GM18507 (cell line): ENCODE measurements at places on chromosomes 1 and 21.

DNA sequence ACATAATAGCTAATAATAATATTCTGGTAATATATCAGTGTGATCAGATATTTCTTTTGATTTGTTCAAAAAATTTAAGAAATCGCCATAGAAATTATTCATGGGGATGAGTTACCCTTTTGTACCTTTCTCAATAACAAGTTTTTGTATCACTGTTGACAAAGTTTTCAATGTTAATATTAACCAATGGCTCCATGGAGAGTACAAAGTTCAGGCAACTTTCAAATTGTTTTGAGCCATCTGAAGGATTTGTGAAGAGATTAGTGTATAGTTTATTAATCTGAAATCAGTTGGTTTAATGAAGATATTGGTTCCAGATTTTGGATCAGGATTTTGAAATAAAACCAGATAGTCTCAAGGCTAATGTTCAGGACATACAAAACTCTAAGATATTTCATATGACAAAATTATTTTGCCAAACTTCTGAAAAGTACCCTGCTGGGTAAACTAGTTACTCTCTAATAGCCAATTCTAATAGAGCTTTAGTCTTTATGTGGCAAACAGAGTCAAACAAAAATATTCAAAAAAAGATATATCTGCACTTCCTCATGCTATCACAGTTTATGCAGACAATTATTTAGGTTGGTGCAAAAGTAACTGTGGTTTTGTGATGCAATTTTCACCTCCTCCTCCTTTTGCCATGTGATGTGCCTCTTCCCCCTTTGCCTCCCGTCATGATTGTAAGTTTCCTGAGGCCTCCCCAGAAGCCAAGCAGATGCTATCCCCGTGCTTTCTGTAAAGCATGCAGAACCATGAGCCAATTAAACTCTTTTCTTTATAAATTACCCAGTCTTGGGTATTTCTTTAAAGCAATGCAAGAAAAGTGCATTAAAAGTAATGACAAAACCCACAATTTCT, 1105.0 kb downstream of the PLA2G4A start:
- DNase-seq: no peak

- DNase-seq: peak; percentile 64
These were observed 31.1 kb downstream of the EDARADD start for GRCh38 chr1:236425031-236425663.

DNA sequence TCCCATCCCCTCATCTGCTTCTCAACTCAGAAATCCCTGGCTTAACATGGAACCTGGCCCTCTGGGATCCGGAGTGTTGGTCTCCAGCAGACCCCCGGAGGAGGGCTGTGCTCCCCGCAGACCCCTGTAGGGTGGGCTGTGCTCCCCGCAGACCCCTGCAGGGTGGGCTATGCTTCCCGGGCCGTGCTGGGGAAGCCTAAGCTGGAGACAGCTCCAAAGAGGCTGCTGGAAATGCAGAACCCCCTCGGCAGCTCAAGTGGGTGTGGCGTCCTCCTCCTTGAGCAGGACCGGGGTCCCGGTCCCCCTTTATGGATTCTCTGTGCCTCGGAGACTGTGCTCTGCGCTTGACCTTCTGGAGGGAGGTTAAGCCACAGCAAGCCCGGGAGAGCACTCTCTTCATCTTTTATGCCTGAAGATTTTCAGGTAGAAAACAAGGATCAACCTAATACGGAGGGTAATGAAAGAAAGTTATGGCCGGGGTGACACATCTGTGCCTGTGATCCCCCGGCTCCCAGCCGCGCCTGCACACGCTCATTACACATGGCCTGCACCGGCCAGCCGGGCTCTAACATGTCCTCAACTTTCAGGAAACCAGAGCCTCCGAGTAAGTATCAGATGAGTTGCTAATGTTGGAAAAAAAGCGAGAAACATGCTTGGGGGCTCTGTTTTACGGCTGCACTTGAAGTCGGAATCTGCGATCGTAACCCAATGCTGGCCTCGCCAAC, 87.7 kb upstream of the ACTRT2 start:
- DNase-seq: no peak

GRCh38 chr1:11180342-11180744, 8.8 kb upstream of the ANGPTL7 start:
- DNase-seq: no peak

DNA sequence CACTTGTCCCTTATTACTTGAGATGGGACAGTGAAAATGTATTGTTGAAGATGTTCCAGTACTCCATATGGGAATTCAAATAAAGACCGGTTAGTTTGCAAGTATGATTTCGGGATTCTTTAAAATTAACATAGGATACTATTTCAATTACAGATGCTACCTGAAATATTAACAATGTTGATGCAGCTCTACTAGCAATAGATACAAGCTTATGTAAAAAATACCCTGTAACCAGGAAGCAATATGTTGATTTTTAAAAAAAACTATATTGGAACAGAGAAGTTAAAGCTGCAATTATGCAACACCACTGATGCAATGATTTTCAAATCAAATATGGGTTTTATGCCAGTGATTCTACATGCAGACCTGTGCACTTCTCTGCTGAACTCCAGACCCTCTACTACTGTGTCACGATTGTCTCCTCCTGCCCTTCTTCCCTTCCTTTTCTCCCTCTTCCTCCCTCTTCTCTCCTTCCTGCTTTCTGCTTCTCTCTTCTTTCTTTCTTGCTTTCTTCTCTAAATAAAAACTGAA, 179.2 kb downstream of the ATP6V1G3 start:
- no peak for DNase-seq

GRCh38 chr1:117534995-117535467, 70.8 kb upstream of the TENT5C start:
- DNase-seq: peak; percentile 23
